CD4-positive, alpha-beta T cell treated with Interleukin-12 subunit alpha and Interleukin-12 subunit beta, for 1 hour (primary cell): ENCODE measurements at places on chromosomes 7 and 10.
A peak's percentile ranks its signal among the peaks of the same experiment; 100 is the strongest.

DNA sequence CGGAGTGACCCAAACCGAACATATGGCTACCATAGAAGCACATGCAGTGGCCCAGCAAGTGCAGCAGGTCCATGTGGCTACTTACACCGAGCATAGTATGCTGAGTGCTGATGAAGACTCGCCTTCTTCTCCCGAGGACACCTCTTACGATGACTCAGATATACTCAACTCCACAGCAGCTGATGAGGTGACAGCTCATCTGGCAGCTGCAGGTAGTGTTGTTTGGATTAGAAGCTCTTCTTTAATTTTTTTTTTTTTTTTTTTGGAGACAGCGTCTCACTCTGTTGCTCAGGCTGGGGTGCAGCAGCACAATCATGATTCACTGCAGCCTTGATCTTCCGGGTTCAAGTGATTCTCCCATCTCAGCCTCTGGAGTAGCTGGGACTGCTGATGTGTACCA lies 45.8 kb downstream of the NRF1 start:
- no peak for DNase-seq

- no peak for DNase-seq
Observed at GRCh38 chr10:82221601-82222149, 346.7 kb downstream of the NRG3 start.

DNA sequence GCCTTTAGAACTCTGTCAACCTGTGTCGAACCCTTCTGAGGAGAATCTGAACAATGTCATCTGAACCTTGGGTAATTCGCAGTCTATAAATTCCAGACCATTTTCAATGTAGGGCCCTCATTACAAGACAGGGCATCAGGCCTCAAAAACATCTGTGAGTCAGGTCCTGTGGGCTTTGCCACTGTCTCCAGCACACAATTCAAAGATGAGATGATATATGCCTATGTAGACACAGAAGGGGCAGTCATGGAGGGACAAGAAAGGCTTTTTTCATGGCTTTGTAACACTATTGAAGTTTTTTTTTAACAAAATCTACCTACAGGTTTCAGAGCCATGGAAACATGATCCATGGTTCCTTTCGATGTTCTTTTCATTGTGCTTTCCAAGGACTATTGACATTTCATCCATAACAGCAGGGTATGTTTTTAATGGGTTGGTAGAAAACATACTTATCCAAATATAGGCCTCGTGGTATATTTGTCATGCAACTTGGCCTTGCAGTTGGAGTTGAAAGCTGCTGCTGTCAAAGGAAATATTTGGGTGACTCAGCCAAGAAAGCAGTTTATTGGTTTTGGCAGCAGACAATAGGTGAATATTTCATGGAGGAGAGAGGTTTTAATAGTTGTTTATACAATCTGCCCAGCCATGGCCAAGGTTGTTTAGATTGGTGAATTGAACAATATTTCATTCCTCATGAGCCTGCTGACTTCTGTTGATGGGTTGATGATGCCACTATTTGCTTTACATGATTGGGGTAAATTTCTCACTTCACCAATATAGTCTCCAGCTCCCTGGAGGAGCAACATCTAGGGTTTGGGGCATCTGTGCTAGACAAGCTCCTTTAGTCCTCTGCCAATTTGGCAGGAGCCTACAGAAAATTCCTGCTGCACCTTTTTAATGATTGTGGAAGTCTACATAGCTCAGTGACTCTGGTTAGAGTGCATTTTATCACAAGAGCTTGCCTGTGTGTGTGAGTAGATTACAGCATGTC lies 158.4 kb upstream of the TMEM72 start:
- no peak for DNase-seq

- no peak for DNase-seq
Observed at GRCh38 chr7:156494960-156495359, 145.6 kb upstream of the RNF32 start.

GRCh38 chr10:131020775-131021174 lies 290.7 kb downstream of the TCERG1L start:
- DNase-seq, result no peak

- DNase-seq, result peak; percentile 31
Observed at GRCh38 chr10:104925232-104925851, 284.3 kb downstream of the SORCS3 start.
